ENCODE measurements at places on chromosomes 1 and 21. TPM values are rescaled to one million over a fixed set of nuclear protein-coding genes. Genes with fewer than 3 reads are reported as not detected.
A peak's percentile ranks its signal among the peaks of the same experiment; 100 is the strongest.

DNA sequence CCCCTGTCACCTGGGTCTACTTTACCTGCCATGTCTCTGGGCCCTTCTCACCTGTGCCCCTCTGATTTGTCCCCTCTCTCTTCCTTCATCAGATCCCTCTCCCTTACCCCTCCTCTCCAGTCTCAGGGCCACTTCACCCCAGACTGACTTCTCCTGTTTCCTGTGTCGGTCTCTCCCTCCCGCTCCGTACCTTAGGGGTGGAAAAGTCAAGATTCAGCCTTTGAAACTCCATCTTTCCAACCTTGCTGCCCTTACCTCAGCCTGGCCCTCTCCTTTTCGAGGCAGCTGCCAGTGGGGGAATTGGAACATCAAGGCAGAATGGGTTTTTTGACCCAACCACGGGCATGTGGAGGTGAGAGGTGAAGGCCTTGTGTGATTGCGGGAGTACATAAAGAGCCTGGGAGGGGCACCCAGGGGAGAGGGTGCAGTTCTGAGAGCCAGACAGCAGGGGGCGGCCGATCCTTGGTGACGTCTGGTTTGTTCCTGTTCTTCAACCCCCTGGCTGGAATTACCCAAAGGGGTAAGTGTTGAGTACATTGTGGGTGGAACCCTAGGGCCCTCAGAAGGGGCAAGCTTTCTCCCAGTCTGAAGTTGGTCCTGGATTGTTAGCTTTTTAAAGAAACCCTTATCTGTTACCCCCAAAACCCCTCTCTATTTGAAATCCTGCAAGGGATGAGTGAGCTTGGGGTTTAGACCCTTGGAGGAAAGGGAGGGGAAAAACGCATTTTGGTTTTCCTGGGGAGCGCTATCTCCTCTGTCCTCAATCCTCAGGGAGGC, 12.3 kb upstream of the DMBX1 start:
- H3K27me3 ChIP-seq: peaks cover 41% of the 10 kb centered on the region
- DNase-seq: peak; percentile 81
- no peaks in the 10 kb centered on the region for H3K4me1 ChIP-seq
- H3K27ac ChIP-seq: no peak overlapping the region
- no peaks in the 10 kb centered on the region for H3K36me3 ChIP-seq

GRCh38 chr1:103561643-103562395, 9.6 kb upstream of the AMY2B start:
- no peak overlapping the region for H3K27ac ChIP-seq
- no peak overlapping the region for H3K4me3 ChIP-seq
- DNase-seq: no peak
- H3K27me3 ChIP-seq: no peaks in the 10 kb centered on the region
- no peaks in the 10 kb centered on the region for H3K4me1 ChIP-seq

The ITLN2 gene
- not detected for total RNA-seq

GRCh38 chr1:185406691-185407009, 89.6 kb upstream of the IVNS1ABP start:
- no peak for DNase-seq
- H3K27ac ChIP-seq: no peak overlapping the region
- no peak overlapping the region for H3K4me3 ChIP-seq

DNA sequence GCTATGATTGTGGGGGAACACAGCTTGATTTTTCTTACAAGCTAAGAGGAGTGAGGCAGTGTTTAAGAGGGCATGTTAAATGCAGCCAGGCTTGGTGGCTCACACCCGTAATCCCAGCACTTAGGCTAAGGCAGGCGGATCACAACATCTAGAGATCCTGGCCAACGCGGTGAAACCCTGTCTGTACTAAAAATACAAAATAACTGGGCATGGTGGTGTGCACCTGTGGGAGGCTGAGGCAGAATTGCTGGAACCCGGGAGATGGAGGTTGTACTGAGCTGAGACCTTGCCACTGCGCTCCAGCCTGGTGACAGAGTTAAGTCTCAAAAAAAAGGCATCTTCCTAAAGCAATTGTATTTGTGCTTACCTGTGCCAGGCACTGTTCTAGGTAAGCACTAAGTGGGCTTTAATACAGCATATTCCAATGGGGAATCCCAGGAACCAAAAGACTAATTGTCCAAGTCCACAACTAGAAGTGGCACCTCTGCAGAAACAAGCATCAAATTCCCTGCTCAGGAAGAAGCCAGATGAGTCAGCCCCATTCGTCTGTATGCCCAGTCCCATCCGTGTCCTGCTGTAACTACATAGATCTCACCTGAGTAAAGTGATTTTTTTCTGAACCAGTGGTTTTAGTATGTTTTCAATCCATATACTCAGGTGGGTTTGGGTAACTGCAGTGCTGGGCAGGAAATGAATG, 4.6 kb downstream of the RCC1 start:
- peaks cover 43% of the 10 kb centered on the region for H3K4me1 ChIP-seq
- DNase-seq: no peak
- H3K27me3 ChIP-seq: peaks cover 2% of the 10 kb centered on the region

DNA sequence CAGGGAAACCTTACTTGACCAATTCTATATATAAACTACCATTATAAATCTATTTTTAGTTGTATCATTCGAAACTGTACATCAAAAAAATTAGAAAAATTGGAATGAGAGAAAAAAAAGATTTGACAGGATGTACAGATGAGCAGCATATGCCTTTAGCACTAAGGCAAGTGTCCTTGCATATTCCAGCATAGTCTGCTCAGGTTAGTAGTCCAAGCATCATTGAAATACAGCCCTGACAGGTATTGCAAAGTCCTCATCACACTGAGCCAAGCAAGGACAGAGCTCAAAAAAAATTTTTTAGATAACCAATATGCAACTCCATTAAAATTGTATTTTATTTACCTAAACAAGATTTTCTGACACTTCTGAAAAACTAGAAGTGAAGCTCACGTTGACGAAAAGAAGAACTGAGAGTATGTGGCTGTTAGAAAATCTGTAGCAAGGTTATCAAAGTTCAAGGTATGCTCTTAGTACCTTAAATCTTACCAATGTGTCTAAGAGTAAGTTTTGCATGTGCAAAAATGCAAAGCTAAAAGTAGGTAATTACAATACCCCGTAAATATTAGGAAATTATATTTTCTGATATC, 465.6 kb upstream of the ADGRL4 start:
- H3K4me1 ChIP-seq: no peaks in the 10 kb centered on the region
- no peaks in the 10 kb centered on the region for H3K36me3 ChIP-seq
- no peak overlapping the region for H3K27ac ChIP-seq
- H3K4me3 ChIP-seq: no peak overlapping the region

- peak overlapping the region; percentile 8 for H3K27ac ChIP-seq
- H3K36me3 ChIP-seq: peaks cover 68% of the 10 kb centered on the region
- H3K27me3 ChIP-seq: no peaks in the 10 kb centered on the region
- peaks cover 51% of the 10 kb centered on the region for H3K4me1 ChIP-seq
- peak; percentile 46 for DNase-seq
- H3K4me3 ChIP-seq: no peak overlapping the region
Measured at GRCh38 chr1:23699280-23700179, 7.9 kb downstream of the RPL11 start.

GRCh38 chr1:28578696-28579218, 13.3 kb upstream of the RAB42 start:
- H3K4me1 ChIP-seq: peaks cover 31% of the 10 kb centered on the region
- H3K27ac ChIP-seq: peak overlapping the region; percentile 89
- H3K4me3 ChIP-seq: peak overlapping the region; percentile 85
- no peaks in the 10 kb centered on the region for H3K27me3 ChIP-seq

DNA sequence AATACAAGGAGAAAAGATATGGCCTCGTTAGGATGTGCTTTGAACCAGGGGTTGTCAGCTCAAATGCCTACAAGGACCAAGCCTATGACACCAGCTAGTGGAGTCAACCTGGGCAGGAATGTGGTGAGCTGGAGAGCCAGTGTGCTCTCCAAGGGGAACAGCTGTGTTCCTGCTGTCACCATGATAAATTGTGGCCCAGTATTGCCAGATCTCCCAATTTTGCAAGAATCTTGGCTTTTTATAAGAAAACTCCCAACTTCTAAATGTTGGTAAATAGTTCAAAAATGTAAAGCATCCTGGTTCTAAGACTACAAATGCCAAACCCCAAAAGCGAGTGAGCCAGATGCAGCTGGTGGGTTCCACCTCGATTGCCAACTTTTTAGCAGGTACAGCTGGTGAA, 391.1 kb downstream of the PLPP3 start:
- H3K4me1 ChIP-seq: no peaks in the 10 kb centered on the region
- H3K27me3 ChIP-seq: no peaks in the 10 kb centered on the region
- H3K4me3 ChIP-seq: no peak overlapping the region
- H3K36me3 ChIP-seq: no peaks in the 10 kb centered on the region

The DMRTA2 gene
- total RNA-seq: not detected

DNA sequence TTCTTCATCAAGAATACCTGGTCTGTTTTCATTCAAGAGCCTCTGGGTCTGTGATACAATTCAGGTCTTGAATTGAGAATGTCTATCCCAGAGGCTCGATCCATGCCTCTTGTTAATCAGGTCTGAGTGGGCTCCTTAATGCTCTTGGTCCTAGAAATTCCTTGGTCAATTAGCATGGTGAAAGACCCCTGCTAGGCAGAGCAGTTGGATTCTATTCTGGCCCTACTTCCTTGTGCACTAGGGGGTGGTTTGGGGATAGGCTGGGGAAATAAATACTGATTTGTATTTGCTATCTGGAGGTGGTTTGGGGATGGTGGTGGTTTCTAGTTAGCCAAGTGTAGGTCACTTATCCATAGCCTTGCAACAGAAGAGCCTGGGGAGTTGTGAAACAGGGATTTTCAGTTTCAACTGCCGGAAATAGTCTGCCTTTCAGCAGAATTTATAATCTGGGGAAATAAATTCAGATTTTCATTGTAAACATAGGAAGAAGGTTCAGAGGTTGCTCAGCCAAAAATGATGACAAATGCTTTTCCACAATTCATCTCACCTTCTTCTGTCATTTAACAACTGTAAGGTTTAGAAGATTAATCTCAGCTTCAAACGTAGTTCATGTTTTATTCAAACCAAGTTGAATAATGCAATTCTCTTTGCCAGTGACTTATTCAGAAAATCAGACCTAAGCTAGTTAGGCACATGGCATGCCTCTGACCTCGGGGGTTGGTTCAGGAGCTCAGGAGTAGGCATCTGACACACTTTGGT, 22.2 kb upstream of the SCAF4 start:
- H3K4me1 ChIP-seq: no peaks in the 10 kb centered on the region
- no peak overlapping the region for H3K4me3 ChIP-seq
- H3K36me3 ChIP-seq: no peaks in the 10 kb centered on the region
- H3K27ac ChIP-seq: no peak overlapping the region
- DNase-seq: no peak

GRCh38 chr1:210448297-210448892, 119.7 kb downstream of the HHAT start:
- H3K27ac ChIP-seq: no peak overlapping the region
- H3K4me1 ChIP-seq: peaks cover 17% of the 10 kb centered on the region
- no peak overlapping the region for H3K4me3 ChIP-seq
- DNase-seq: no peak
- peaks cover 14% of the 10 kb centered on the region for H3K27me3 ChIP-seq

The TNFRSF4 gene
- total RNA-seq: 8.1 TPM

GRCh38 chr1:95230768-95231191, 3.2 kb upstream of the RWDD3 start:
- DNase-seq: no peak
- peaks cover 33% of the 10 kb centered on the region for H3K27me3 ChIP-seq
- H3K4me1 ChIP-seq: peaks cover 14% of the 10 kb centered on the region

The RGS13 gene
- 0.12 TPM for total RNA-seq

The TEDDM1 gene
- total RNA-seq: not detected

The RSPO1 gene
- not detected for total RNA-seq
